RWPE2 (cell line): ENCODE measurements at places on chromosomes 6 and 20.

DNA sequence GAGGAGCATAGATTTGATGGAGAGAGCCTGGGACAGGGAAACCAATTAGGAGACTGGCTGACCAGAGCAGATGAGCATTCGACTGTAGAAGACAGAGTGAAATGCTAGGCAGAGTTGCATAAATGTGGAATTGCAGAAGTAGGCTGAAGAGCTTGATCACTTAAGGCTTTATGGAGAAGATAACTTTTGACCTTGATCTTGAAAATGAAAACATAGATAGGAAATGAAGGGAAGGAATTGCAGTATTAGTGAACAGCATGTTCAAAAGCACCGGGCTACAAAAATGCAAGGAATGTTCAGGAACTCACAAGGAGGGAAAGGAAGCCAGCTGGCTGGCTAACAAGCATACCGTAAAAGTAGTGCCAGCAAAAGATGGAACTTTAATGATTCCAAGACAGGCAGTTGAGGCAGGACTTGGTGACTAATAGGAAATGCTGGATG lies 20.5 kb upstream of the LTV1 start:
- DNase-seq = no peak

GRCh38 chr6:87785229-87785862 lies 83.3 kb upstream of the AKIRIN2 start:
- DNase-seq = no peak

GRCh38 chr6:154350293-154350692 lies 6.3 kb downstream of the IPCEF1 start:
- DNase-seq = no peak

DNA sequence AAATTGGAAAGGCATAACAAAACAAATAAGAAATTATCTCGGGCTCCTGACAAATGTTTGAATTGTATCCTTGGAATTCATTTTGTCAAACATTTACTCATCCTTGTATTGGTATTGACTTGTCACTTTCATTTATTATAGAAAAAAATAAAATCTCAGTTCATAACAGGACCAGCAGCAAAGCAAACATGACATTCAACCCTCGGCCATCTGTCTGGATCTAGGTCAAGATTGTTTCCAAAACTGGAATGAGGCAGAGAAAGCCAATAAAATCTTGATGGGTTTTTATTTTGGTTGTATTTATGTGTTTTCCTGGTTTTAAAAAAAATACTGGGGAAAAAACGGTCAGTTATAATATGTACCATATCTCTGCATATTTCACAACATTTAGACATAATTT lies 42.9 kb upstream of the FABP7 start:
- DNase-seq = no peak

DNA sequence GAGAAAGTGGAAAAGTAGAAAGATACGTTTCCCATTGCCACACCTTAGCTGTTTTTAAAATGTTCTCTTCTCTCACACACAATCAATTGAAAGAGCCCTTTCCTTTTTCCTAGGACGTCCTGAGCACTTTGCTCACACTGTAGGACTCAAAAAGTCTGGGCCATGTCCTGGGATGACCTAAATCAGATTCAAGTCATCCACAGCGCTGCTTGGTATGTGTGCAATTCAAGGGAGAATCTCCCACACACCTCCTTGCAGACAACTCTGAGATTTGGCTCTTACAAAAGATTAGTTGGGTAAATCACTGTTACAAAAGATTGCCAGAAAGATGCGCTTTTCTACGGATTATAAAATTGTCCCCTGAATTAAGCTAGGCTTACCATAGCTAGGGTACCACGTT lies 130.1 kb downstream of the RNASET2 start:
- no peak for DNase-seq

GRCh38 chr20:528923-529604 lies 14.5 kb downstream of the CSNK2A1 start:
- no peak for DNase-seq

DNA sequence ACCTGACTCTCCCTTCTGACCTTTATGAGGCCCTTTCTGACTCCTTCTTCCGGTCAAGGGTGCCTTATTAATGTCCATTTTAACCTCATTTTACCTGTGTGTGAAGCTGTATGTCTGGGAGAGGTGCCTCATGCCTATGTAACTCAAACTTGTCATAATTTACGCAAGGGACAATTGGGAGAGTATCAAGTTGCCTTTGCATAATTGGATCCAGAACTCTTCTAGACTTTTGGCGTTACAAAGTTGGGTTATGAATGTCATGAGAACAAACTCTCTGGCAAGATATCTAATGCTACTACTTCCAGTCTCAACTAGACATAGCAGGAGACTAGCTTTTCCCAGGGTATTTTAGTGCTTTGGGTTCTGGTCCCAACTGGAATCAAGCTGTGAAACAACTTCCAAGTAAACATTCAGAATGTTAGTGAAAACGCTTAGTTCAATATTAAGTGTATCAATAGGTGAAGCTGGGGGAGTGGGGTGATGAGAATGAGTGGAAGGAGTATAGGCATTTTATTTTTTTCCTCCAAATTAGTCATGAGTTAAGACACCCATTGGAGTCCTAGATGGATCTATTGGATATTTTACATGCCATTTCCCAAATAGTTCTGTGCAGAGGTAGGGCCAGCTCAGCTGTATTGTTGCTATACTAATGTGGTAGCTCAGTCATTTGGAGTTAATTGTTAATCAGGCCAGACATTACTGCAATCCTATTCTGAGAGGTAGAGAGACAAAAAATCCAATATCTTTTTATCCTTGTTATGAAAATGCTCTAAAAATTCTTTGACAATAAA lies 159.9 kb downstream of the TFAP2B start:
- no peak for DNase-seq

- no peak for DNase-seq
Measured at GRCh38 chr6:10569392-10570127, 48.4 kb downstream of the GCNT2 start.

- DNase-seq = no peak
Measured at GRCh38 chr6:129671442-129672340, 38.3 kb downstream of the ARHGAP18 start.

DNA sequence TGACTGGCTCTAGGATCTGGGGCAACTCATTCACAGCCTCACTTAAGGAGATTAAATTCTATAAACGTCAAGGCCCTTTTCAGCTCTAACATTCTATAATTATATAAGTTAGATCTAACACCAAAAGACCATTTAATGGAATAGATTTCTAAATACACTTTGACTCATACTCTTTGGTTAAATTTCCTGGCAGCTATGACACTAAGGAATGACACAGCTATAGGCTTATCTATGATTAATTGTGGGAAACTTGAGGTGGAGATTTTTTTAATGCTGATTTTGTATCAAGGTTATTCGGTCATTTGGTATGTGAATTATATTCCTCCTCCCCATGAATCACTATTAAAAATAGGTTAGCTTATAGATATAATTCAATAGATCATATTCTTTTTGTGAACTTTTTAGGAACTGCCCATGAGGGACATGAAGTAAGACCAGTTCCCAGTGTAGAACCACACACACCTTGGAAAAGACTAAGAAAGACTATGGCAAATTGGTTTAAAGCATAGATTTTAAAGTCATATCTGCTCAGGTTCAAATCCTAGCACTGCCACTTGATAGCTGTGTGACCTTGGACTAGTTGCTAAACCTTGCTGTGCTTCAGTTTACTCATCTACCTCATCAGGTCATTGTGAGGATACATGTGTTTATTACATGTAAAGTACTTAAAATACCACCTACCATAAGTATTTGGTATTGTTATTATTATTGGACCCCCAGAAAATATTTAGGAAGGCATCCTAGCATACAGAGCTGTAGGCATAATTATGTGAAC lies 116.0 kb downstream of the CRYBG1 start:
- no peak for DNase-seq

DNA sequence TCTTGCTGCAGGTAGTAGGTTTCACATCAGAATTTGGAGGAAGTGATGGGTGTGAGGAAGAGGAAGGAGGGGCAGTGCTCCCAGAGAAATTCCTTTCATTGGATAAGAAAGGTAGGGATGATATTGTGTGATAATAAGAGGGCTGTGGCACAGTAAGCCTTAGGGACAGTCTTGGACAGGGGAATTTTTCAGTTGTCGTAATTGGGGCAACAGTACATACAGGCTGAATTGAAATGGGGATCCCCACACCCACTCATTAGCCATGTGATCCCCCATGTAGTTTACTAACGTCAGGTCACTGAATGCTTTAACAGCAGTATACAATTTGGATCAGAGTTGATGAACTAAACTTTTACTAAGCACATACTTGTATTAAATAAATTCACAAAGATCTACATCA lies 79.4 kb downstream of the FOXO3 start:
- DNase-seq = no peak

DNA sequence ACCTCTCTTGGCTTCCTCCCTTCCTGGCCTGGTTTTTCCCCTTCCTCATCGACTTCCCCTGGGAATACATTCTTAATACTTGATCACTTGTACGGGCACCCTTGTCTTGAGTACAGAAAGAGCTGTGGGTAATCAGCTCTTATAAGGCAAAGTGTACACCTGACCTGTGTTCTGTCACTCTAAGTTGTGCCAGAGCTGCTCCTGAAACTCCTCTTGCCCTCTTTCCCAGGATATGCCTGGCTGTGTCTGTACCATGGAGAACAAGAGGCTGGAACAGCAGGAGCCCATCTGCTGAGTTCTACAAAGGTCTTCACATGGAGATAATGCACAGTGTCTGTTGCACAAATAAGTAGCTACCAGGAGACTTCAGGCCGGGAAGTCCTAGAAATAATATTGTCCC lies 110.1 kb downstream of the FOXA2 start:
- DNase-seq = no peak

DNA sequence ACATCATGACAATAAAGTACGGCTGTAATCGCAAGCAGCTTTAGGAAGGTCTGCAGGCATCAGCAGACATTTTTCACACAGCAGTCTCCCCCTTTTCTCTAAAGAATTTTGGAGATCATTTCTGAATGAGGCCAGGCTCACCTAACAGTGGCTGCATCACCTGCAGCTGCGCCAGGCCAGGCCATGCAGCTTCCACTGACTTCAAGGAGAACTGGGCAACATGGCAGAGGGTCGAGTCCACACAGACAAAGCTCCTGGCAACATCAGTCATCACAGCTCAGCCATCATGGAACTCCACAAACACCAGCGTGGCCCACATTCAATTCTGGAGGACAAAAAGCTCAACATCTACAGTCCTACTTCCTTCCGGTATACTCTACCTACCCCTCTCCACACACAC lies 17.8 kb upstream of the FOXC1 start:
- DNase-seq = no peak

DNA sequence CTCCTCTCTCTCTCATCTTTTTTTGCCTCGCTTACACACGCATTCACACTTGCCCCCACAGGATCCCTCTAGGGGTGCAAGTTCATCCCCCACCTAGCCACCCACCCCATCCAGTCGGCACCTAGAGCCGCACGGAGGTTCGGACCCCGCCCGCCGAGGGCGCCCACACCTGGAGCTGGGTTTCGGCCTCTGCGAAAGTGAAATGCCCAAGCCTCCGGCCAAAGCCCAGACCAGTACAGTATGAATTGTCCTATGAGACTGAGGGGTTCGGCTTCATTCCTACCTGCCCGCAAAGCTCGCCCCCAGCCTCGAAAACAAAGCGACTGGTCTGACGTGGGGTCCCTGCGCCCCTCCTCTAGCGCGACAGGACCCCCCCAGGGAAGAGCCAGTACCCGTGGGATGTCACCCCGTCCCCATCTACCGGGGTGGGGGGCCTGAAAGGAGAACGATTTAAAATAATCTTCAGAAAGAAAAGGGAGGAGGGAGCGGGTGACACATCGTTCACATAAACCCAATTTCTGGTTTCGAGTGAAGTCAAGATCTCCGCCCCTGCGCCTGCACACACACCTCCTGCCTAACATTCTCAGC lies 1.5 kb downstream of the TFAP2A start:
- DNase-seq = peak; percentile 53

DNA sequence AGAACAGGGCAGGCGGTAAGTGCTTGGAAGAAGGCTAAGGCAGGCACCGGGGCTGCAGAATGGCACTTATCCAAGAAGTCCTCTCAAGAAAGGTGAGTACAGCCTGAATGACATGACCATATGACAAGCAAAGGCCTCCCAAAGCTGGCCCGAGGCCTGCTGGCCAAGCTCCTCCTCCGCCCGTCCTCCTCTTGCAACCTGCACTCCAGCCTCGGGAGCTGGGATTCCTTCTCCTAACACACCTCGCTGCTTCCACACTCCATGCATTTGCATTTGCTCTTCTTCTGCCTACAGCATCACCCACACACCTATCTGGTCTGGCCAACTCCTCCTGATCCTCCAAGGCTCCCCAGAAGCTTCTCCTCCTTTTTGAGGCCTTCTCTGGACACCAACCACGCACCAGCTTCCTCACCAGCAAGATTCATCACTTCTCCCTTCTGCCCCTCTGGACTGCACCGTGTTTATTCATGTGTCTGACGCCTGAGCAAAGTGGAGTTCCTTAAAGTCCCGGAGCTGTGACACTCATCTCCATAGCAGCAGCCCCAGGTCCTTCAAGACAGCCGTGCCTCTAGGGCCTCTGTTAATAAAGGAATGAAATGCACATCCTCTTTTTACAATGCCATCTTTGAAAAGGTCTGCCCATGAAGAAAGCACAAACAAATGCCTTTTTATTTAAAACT lies 32.3 kb downstream of the CNKSR3 start:
- no peak for DNase-seq

GRCh38 chr6:170074907-170075306 lies 216.0 kb downstream of the DLL1 start:
- no peak for DNase-seq

GRCh38 chr20:20083807-20084206 lies 31.5 kb downstream of the CFAP61 start:
- no peak for DNase-seq

GRCh38 chr6:159307246-159307790 lies 138.1 kb downstream of the FNDC1 start:
- DNase-seq = no peak

DNA sequence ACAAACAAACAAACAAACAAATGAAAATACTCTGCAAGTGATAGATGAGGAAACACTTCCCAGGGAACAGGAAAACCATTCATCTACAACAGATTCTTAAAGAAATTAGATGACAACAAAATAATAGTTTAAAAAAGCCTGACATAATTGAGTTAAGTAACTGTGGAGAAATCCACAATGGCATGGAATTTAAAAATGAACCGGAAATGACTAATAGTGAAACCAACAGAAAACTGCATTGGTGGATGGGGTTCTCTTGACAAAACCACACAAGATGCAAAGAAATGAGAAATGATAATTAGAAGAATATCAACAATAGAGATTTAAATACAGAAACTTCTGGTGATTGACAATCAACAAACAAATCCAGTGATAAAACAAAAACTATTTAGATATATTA lies 785.6 kb downstream of the QKI start:
- DNase-seq = no peak
